ENCODE measurements at places on chromosomes 1 and 21.

- no peak for DNase-seq
Measured at GRCh38 chr1:222975472-222976122, 160.8 kb downstream of the DISP1 start.

DNA sequence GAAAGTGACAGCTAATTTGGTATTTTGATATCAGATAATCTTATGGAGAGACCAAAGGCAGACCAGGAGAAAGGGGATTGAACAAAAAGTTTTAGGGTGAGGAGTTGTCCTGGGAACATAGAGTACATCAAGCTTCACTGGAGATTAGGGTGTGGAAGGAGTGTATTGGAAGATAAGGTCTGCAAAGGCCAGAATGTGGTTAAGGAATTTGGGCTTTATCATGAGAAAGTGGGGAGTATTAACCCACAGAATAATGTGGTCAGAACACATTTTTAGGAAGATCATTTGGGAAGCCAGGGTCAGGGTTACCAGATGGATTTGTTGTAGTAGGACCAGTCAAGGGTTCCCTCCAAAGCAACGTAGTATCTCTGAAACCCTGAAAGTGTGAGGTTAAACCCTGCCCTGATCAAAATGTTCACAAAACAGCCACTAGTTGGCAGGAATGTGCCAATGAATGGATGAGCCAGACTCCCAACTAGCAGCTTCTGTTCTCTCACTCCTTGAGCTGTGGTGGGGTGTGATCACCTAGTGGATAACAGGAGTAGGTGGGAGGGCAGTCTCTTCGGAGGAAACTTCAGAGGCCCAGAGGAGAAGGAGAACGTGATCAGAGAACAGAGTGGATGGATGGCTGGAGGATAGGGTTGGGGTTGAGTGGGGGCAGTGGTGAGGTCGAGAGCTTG is 35.8 kb downstream of the SLC2A1 start:
- DNase-seq, result peak; percentile 94

- DNase-seq, result peak; percentile 7
Measured at GRCh38 chr1:71667216-71667615, 586.4 kb upstream of the ZRANB2 start.

GRCh38 chr1:156123356-156124196 is 9.1 kb downstream of the LMNA start:
- peak; percentile 91 for DNase-seq

GRCh38 chr1:219537223-219537631 is 75.7 kb downstream of the ZC3H11B start:
- DNase-seq, result no peak

DNA sequence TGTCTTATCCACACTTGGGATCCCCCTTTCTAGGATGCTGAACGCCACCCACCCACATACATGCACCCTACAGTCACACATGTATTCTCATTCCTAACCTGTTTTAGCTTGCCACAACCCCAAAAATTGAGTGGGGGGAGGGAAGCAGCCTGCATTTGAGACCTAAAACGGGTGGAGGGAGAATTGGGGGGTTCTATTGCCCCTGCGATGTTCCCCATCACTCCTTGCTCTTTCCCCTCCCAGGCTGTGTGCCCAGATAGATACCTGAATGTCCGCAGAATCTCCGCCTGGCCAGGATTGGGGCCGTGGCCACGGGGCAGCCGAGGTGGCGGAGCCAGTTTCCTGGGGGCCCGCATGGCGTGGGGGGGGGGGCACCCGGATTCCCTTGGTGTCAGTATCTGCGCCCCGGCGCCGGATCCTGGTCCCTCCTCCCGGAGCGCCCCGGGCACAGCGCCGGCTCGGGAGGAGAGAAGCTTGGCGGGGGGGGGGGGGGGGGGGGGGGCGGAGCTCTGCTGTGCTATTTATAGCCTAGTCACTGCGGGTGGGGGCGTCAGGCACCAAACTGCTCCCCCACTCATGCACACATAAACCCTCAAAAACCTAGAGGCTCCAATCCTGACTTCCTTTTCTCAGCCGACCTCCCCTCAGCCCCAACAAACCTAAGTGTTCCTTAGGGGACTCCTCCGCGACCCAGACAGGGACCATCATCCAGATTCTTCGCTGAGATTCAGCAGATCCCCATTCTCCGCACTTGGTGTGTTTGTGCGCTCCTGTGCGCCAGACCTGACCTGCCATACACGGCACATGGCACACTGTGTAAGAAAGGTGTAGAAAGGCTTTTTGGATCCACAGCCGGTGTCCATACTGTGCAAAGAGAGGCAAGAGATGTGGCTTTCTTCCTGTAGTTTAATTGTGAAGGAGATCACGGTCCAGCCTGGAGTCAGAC is 1.9 kb downstream of the ANKRD34A start:
- DNase-seq, result peak; percentile 16

- no peak for DNase-seq
Measured at GRCh38 chr21:42490720-42491119, 5.3 kb downstream of the RSPH1 start.

DNA sequence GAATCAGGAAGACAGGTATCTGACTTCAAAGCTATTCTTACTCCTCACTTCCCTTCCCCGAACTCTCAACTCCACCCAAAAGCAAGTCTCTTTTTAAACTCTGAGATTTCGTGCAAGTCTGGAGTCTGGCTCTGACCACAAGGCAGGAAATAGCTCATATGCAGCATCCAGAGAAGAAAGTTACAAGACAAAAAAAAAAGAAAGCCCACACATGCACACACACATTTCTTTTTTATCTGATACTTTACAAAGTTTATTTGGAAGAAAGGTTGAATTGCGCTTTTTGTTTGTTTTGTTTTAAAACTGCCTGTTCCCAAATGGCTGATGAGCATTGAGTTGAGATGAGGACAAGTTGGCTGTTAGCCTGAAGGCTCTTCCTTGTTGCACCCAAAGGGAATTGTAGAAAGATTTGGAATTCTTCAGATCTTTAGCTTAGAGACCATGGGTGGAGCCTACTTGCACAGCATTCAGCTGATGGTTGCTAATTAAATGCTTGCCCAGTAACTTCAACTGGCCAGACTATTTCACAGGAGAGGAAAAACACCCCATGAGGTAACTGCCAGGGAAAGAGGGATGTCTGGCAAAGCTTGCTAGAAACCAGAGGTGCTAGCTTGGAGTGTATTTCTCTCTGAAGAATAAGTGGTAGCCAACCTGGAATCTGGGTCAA is 490.3 kb downstream of the TTLL7 start:
- DNase-seq, result peak; percentile 67

DNA sequence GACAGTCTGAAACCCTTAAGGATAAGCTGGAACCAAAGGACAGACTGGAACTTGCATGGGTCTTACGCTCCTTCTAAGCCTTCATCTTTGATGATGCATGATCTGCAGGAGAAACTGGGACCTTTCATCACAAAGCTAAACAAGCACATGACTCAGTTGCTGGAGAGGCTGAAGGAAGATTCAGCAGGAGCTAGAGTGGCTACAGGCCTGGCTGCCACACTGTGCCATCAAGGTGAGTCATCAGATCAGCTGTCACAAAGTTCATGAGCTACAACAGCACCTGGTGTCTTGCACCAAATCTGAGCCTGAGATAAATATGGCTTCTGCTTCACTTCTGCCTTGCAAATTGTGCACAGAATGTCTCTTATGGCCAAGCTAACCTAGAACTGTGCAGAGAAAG is 95.5 kb upstream of the MARK1 start:
- no peak for DNase-seq

- DNase-seq, result no peak
Measured at GRCh38 chr1:244802041-244802440, 33.4 kb upstream of the COX20 start.

DNA sequence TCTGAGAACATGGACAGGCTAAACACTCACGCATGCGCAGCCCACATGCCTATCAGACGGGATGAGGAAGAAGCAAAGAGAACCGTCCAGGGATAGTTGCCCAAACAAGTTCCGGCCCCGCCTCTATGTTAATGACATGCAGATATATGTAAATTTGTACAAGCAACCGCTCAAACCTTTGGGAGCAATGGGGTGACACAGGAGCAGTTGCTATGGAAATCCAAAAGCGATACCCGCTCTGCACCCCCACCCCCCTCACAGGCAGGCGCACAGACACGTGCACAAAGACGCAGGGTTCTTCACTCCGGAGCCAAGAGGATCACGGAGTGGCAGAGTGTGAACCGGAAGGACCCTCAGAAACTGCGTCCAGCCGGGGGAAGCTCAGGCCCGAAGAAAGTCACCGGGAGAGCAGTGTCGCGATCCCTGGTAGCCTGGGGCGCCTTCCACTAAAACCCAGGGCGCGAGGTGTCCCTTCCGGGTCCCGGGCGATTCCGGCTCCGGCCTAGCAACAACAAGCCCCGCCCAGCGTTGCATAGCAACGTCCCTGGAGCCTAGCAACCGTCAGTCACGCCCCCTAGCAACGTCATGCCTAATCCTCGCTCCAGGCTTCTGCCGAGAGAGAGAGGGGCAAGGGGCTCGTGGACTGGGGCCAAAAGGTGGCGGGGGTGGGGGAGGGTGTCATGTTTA is 24.1 kb upstream of the ADGRB2 start:
- DNase-seq, result peak; percentile 53

- peak; percentile 70 for DNase-seq
Measured at GRCh38 chr1:182484531-182485257, 34.7 kb downstream of the RGSL1 start.

- no peak for DNase-seq
Measured at GRCh38 chr1:162976628-162977027, 92.5 kb upstream of the RGS4 start.

- DNase-seq, result no peak
Measured at GRCh38 chr1:208432346-208432745, 188.2 kb upstream of the PLXNA2 start.

- no peak for DNase-seq
Measured at GRCh38 chr1:150572918-150573647, 6.3 kb downstream of the MCL1 start.

GRCh38 chr1:84605157-84605556 is 30.9 kb upstream of the CTBS start:
- no peak for DNase-seq

DNA sequence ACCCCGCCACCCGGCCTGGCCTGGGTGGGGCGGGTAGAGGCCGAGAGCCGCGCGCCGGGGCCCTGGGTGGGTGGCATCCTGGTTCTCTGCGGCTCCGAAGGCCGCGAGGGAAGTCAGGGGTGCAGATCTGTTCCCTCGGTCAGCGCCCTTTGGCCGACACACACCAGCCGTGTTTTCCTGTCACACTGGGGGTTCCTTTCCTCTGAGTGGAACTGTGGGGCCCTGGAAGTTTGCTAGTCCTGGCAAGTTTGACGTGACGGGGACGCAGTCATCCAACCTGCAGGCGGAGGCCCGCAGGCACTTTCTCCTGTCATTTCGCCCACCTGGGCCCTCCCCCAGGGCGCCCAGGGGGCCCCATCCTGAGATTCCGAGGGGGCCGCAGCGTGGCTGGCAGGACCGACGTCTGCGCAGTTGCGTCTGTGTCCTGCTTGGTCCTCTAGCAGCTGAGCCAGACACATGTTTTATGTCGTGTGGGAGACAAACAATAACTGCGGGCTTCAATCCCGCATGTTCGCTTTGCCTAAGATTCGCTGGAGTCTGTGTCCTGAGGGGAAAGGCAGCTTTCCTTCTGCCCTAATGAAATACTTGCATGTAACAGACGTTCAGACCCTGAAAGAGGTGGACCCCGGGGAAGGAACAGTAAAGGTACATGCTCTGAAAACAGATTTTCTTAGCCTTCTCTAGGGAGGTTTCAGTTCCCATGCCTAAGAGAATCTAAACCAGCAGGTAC is 1.5 kb downstream of the FAM163A start:
- no peak for DNase-seq

- DNase-seq, result no peak
Measured at GRCh38 chr1:233379869-233380438, 52.4 kb downstream of the MAP3K21 start.

GRCh38 chr1:180168786-180169639 is 14.3 kb downstream of the QSOX1 start:
- DNase-seq, result peak; percentile 56

- DNase-seq, result no peak
Measured at GRCh38 chr21:39900491-39900890, 33.3 kb downstream of the PCP4 start.

DNA sequence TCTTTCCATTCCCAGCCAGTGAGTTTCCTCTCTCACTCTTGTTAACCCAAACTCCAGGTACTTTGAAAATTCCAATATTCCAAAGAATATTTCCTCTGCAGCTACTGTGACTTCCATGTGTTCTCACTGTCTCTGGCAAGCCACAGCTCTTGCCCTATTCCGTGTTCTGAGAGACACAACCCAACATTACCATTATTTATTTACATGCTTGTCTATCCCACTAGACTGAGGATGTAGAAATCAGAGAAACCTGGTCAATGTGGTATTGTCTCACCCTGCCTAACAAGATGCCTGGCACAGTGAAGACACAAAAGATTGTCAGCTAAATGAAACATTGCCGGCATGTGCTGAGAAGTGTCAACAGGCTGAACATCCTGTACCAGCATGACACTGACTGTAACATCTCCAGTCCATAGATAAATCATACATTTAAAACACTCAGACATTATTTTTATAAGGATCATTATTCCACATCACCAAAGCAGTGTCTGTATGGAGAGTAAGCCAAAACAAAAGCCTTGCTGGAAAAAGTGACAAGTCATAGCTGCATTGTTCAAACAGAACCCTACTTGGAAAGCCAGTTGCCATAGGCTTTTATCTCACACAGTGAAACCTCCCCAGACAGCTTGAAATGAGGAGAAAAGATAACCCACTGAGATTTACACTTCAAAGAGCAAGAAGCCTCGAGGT is 72.3 kb downstream of the SIPA1L2 start:
- no peak for DNase-seq

GRCh38 chr1:43803646-43804045 is 96.3 kb downstream of the ST3GAL3 start:
- DNase-seq, result no peak

- no peak for DNase-seq
Measured at GRCh38 chr1:26459573-26460031, 12.6 kb upstream of the HMGN2 start.

GRCh38 chr1:92544756-92545165 is 58.0 kb upstream of the GFI1 start:
- peak; percentile 19 for DNase-seq

DNA sequence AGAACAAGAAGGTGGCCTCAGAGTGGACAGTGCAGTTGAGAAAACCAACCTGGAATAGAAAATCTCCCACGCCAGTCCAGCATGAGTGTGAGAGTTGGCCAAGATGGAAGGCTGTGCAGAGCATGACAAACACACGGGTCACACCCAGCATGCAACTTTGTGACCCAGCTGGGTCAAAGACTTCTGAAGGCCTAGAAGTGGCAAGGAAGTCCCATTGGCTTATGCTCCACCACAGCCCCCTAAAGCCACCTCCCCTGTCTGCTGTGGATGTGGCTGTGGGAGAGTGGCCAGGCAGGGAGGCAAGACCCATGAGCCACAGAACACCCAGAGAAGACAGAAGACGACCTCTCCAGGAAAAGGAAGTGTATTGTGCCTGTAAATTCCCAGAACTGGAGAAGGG is 13.6 kb downstream of the BATF3 start:
- DNase-seq, result no peak

DNA sequence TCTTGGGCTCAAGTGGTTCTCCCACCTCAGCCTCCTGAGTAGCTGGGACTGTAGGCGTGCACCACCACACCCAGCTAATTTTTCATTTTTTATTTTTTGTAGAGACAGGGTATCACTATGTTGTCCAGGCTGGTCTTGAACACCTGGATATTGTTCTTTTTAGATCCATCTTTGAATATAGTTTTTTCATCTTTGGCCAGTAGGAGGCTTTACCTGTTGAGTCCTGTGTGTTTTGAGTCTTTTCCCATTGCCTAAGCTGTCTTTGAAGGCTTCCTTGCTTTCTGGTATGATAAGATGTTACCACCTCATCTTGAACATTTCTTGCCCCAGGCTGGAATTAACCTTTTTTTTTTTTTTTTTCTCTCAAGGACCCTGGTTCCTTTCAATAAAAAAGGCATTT is 387.8 kb upstream of the RUNX1 start:
- peak; percentile 10 for DNase-seq
